ENCODE measurements at places on chromosomes 13 and 19. TPM values are rescaled to one million over a fixed set of nuclear protein-coding genes. Genes with fewer than 3 reads are reported as not detected.
A peak's percentile ranks its signal among the peaks of the same experiment; 100 is the strongest.

GRCh38 chr19:30673336-30673735 is 301.2 kb downstream of the ZNF536 start:
- peak; percentile 19 for DNase-seq

DNA sequence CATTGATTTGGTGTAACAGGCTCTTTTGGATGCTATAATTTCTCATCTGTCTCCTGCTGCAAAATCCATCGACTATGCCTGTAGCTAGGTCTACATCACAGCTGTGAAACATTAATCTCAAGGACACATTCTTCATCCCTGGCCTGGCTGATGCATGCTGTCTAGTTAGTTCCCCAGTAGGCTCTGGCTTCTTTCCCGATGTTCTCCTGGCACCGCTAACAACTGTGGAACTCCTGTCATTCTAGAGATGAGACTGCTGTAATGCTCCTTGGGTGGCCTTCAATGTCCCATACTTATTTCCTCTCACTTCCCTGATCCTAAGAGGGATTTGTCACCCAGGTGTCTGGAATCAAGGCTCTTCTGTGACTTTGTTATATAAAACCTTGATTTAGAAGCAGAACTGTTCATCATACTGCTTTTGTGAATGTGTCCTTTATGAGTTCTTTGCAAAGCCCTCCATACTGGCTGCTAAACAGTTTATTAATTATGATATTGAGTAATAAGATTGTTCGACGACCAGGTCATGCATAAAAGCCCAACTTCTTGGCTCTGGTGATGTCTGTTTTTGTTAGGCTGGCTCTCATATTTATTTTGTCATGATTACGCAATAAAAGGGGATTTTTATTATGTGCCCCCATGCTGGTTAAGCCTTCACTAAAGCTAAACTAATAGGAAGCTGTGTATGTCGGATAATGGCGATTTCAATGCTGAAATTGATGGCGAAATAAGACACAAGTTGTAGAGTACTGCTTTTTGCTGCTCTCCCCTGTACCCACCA is 227.5 kb downstream of the DCT start:
- no peak for DNase-seq

DNA sequence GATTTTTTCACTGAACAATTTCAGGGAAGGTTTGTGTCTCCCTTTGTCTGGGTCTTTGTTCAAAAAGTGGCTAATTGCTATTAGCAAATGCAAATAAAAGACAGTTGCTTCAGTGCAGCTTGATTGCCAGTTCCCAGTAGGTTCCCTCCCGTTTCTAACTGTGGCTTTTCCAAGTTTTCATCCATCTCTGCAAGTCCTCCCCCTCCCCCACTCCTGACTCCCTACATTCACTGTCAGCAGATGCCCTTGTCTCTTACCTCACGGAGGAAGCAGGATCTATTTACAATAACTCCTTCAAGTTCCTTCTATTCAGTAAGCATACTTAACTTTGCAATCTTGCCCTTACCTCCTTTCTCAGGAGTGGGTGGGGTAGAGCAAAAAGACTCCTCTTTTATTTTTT is 55.4 kb upstream of the SCEL start:
- DNase-seq, result no peak

- no peak for DNase-seq
Measured at GRCh38 chr13:103312467-103312866, 246.2 kb upstream of the SLC10A2 start.

GRCh38 chr13:113140677-113141600 is 17.5 kb upstream of the PROZ start:
- DNase-seq, result peak; percentile 40

DNA sequence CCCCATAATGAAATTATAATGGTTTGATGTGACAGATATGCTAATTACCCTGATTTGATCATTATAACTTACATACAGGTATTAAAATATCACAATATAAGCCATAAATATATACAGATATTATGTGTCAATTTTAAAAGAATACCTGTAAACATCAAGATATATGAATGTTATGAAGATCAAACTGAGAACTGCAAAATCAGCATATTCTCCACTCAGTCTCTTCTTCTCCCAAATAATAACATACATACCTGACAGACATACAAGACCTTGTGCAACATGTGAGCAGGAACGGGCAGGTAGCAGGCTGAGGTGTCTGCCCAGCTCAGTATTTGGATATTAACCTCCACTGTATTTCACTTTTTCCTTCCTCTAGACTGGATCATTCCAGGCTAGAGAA is 547.2 kb downstream of the UQCRFS1 start:
- no peak for DNase-seq

Gene ANKLE1
- 9.9 TPM for total RNA-seq

Gene CPT1C
- total RNA-seq, result 41.4 TPM

Gene LGALS14
- total RNA-seq, result 0.77 TPM

GRCh38 chr13:113820813-113821651 is 42.8 kb downstream of the GAS6 start:
- DNase-seq, result no peak

- DNase-seq, result peak; percentile 73
Measured at GRCh38 chr13:99624936-99625540, 123.8 kb downstream of the TM9SF2 start.

Gene LRRC63
- total RNA-seq, result 0.21 TPM
